Stimulated activated memory B cell treated with anti-CD40 and anti-IgM and Interleukin-4, amounts not matched to agents 10 μg/mL and 1 μg/mL and 100 μg/mL, for 72 hours (primary cell): ENCODE measurements at places on chromosomes 5 and 9.

DNA sequence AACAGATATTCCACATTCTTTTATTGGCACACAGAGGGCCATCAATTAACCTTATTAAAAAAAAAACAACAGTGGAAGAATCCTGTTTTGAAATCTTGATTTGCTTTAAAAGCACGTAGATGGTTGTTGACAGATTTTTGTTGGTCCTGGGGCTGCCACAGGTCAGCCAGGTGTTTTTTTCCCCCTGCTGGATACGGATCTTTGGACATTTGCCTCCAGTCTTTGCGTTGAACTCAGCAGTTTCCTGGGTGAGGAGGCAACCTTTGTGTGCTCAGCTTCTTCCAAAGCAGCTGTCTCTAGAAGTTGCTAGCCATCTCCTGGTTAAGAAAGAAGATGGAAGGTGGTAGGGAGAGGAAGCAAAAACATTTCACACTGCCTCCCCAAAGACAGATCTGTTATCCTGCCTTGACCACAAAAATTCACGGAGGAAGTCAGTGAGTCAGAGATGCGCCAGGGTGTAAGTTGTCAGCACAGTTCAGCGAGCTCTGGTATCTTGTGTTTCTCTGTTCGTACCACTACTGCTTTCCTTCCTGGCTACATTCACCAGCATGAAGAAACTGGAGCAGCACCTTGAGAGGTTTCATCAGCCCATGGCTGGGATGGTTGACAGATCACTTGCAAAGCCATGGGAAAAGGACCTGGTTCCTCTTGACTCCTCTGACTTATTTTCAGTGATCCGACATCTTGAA is 207.3 kb downstream of the ARHGAP26 start:
- peak; percentile 41 for ATAC-seq

- no peak for ATAC-seq
Observed at GRCh38 chr5:98490348-98490747, 283.1 kb upstream of the RGMB start.

GRCh38 chr9:5841771-5842573 is 9.1 kb upstream of the ERMP1 start:
- ATAC-seq = no peak

- ATAC-seq = no peak
Observed at GRCh38 chr5:136620016-136620419, 254.7 kb upstream of the TRPC7 start.

- ATAC-seq = no peak
Observed at GRCh38 chr5:176959051-176959450, 47.5 kb downstream of the UIMC1 start.

DNA sequence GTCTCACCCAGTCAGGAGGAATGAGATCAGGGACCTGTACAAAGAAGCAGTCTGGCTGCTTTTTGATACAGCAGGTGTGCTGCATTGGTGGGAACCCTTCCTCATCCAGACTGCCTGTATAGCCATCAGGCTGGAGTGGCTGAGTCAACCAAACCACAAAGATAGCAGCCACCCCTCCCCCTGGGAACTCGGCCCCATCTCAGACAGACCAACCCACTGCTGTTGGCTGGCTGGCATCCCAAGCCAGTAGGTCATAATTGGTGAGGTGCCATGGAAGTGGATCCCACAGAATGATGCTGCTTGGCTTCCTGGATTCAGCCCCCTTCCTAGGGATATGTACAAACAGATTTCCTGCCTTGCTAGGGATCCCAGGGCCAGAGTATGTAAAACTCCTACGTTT is 60.9 kb downstream of the YTHDC2 start:
- no peak for ATAC-seq

DNA sequence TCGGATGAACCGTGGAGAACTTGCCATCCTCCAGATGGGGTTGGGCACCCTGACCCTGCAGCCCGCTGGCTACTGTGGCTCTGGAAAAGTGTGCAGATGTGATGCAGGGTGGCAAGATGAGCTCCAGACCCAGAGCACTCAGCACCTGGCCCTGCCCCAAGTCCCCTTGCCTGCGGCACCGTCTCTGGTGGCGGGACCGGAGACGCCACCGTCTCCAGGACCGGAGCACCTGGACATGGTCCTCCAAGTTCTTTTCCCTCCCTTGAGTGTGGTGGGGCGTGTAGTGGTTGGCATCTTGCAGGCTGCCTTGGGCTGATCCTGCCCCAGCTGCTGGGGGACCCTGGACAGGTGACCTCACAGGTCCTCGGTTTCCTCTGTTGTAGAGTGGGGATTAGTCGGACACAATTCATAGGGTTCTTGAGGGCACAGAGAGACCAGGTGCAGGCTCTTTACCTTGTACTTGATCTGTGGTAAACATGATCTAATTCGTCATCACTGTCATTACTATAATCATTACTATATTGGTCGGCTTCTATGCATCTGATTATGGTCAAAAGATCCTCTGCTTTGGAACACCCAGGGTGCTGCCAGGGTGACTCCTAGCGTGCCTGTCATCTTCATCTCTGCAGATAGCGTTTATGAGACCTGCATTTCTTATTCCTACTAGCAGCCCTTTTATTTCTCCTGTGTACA is 83.5 kb downstream of the COL5A1 start:
- ATAC-seq = no peak

DNA sequence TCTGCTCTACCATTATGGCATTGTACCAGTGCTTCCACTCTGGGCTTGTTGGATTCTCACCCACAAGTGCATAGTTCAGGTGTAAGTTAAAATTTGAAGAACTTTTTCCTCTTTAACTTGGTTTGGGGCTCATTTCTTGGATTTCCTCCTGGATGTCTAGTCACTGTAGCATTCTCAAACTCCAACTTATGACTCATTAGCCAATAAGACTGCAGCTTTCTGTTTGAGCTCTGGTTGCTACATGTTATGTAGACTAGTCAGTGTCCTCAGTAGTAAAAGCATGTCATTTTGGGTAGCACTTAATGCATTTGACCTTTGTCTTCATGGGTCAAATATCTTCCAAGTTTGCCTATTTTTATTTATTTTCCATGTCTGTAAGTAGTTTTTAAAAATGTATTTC is 790.8 kb downstream of the BRINP1 start:
- no peak for ATAC-seq

DNA sequence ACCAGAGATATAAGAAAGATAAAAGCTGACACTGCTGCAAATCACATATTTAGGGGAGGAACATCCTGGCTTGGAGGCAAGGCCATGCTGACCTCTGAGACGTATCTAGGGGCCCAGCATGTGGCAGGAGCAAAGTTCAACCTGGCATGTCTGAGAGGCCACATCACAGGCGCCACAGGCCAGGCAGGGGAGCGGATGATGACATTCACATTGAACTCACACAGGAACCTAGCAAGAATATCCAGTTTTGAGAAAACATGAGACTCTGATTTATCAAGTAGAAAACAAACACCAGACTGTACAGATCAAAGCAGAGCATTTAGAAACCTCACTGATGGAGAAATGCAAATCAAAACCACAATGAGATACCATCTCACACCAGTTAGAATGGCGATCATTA is 64.2 kb upstream of the STK32A start:
- no peak for ATAC-seq

GRCh38 chr9:96509848-96510247 is 59.9 kb downstream of the HABP4 start:
- no peak for ATAC-seq

- ATAC-seq = no peak
Observed at GRCh38 chr9:130634191-130634768, 30.1 kb upstream of the PRDM12 start.

GRCh38 chr9:90631964-90632363 is 10.7 kb downstream of the DIRAS2 start:
- ATAC-seq = no peak

GRCh38 chr9:34570809-34571480 is 18.6 kb downstream of the CNTFR start:
- no peak for ATAC-seq

DNA sequence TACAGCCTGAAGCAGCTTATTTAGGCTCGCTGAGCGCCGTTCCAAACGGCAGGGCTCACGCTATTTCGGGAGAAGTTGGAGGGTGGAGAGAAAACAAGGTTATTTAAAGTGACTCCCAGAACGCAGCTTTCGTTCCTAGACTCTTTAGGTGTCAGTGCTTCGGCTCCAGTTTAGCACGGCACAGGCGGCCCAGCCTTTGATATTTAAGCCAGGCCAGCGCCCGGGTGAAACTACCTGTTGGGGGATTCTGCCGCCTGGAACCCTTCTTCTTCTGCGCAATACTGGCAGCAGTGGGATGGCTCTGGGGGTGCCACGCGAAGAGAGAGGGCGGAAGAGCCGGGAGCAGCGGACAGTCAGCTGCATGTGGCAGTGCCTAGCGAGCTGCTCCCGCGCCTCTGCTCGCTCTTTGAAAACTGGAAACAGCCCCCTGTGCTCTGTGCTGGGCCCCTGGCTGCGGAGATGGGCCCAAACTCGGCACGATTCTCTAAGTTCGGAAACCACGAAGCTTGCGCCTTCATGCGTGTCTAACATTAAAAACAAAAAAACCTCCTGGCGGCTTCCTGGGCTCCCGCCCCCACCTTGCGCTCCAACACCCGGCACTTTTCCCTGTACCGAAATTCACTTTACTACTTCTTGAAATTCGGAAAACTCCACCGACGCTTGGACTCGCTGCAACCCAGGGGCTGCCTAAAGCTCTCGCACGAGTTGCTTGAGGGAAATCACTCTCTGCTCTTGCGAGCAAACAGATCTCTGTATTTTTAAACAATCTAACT is 34.6 kb upstream of the NFIB start:
- no peak for ATAC-seq

GRCh38 chr5:171405615-171406014 is 13.8 kb upstream of the FGF18 start:
- no peak for ATAC-seq

- ATAC-seq = peak; percentile 86
Observed at GRCh38 chr9:93357649-93358048, 93.8 kb upstream of the FAM120A start.
